Adipocyte (in vitro differentiated cells): ENCODE measurements at places on chromosomes 7 and 10.
A peak's percentile ranks its signal among the peaks of the same experiment; 100 is the strongest.

GRCh38 chr7:2680792-2681490 lies 7.1 kb upstream of the AMZ1 start:
- peak; percentile 88 for DNase-seq

GRCh38 chr10:125010362-125010761 lies 68.4 kb downstream of the ZRANB1 start:
- no peak for DNase-seq

- DNase-seq, result peak; percentile 55
These were observed 83.2 kb downstream of the AHCYL2 start for GRCh38 chr7:129308047-129308446.

GRCh38 chr7:138097064-138097741 lies 20.9 kb downstream of the AKR1D1 start:
- peak; percentile 7 for DNase-seq

DNA sequence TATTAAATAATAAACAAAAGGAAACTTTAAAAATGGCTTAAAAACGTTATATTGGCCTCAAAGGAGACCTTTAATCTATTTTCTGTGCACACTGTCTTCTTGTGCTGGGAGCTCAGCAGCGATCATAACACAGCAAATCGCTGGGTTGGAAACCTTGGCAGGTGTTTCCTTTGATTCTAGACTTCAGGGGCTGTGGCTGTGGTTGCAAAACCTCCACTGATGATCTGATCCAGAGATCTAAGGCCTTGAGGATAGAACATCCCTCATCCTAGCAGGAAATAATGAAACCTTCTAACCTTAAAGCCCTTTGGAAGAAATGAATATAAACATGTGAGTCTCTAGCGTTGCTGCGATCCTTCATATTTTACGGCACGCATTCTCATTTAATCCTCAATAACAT lies 29.8 kb downstream of the CDHR3 start:
- no peak for DNase-seq

GRCh38 chr7:149624419-149625339 lies 127.1 kb upstream of the ZNF746 start:
- DNase-seq, result peak; percentile 98

GRCh38 chr7:129167817-129168216 lies 20.6 kb upstream of the SMO start:
- DNase-seq, result no peak

DNA sequence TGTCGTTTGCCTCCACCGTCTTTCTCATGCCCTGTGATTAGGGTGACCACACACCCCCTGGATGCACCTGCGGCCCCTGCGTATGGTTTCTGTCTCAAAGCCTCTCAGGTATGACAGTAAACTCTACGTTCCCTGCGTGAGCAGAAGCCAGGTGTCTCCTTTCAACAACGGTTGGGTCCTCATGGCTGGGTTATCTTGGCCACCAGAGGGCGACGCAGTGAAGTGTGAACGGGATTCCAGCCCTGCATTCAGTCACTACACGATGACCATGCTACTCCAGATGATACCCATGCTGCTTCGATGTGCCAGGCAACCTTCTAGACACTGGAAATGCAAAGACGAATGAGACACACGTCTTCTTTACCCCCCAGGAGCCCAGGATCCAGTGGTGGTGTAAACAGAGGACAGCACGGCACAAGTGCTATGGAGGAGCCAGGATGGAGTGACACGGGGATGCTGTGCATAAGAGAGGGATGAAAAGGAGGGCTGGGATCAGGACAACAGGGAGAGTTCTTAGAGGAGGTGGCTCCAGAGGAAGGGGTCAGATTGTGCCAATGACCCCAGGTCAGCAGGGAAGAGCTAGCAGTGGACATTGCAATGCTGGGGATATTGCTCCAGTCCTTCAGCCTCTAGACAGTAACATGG lies 228.1 kb upstream of the PFKP start:
- peak; percentile 3 for DNase-seq

- DNase-seq, result no peak
These were observed 18.7 kb upstream of the ACHE start for GRCh38 chr7:100914208-100914878.

- no peak for DNase-seq
These were observed 78.0 kb downstream of the COL13A1 start for GRCh38 chr10:69879634-69880257.

DNA sequence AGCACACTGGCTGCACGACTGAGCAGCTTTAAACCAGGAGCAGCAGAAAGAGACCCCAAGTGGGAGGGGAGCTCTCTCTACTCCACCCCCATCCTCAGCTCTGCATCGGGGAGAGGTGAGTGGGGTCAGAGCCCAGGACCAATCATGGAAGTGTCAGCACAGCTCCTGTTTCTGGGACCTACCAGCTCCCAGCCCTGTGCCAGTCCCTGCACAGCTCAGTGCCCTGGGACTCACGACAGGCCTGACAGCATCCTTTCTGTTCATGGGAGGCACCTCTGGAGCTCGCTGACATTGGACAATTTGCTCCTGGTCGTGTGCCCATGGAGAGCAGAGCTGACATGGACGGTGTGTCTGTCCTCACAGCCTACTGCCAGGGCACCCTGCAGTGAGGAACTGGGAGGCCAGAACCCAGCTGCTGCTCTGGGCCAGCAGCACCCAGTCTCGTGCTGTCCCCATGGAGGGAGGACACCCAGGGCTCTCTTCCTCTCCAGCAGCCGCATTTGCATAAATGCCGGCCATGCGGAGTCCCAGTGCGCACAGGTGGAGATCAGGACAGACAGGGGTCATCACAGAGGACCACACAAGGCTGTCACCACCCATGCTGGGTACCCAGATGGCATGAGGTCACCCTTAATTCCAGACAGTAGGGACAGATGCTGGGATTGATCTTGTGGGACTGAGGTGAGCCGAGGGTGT lies 45.9 kb upstream of the MSMB start:
- DNase-seq, result no peak

DNA sequence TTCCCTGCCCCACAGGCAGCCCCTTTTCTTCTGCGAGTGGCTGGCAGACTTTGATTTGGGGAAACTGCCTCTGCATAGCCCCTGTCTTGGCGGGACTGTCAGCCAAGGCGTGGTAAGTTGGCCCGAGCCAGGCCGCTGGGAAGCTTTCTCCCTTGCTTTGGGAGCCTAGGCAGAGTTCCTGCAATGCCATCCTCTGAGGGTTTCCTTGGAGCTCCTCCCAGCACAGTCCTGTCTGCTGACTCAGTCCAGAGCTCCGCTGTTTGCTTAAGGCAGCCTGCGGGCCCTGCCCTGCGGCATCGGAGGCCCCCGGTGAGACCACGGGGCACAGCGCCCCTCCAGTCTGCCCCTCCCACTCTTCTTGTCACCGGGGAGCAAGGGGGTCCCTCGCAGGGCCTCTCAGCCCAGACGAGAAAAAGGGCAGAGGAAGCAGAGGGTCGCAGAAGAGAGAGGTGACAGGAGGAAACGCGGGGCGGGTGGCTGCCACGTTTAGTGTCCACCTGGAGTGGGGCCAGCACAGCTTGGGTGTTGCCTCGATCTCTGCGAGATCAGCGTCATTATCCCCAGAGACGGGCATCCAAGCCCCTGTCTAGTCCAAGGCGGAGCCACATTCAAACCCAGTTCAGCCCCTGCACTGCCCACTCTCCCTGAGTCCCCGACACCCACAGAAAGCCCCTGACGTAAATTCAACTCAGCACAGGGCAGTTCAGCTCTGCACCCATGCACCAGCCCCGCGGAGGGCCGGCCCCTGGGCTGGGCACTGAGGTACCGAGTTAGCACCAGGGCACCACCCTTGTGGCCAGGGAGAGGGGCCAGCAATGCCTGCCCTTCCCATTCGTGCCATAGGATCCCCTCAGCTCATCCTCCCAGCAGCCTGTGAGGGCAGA lies 59.0 kb upstream of the CHST15 start:
- DNase-seq, result peak; percentile 90

GRCh38 chr10:77380723-77381122 lies 256.9 kb downstream of the KCNMA1 start:
- no peak for DNase-seq

GRCh38 chr7:33339074-33339790 lies 209.9 kb downstream of the BBS9 start:
- no peak for DNase-seq

- no peak for DNase-seq
These were observed 324.1 kb upstream of the LRRN3 start for GRCh38 chr7:110766864-110767263.

DNA sequence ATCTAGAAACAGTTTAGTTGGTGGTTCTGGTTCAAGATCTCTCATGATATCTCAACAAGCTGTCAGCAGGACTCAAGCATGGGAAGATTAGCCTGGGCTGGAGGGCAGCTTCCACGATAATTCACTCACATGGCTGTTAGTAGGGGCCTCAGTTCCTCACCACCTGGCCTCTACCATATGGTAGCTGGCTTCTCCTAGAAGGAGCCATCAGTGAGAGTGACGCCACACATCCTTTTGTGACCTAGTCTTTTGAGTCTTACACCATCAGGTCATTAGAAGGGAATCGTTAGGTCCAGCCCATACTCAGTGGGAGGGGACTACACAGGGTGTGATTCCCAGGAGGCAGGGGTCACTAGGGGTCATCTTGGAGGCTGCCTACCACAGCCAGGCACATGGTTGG lies 239.3 kb upstream of the PLPP4 start:
- no peak for DNase-seq

DNA sequence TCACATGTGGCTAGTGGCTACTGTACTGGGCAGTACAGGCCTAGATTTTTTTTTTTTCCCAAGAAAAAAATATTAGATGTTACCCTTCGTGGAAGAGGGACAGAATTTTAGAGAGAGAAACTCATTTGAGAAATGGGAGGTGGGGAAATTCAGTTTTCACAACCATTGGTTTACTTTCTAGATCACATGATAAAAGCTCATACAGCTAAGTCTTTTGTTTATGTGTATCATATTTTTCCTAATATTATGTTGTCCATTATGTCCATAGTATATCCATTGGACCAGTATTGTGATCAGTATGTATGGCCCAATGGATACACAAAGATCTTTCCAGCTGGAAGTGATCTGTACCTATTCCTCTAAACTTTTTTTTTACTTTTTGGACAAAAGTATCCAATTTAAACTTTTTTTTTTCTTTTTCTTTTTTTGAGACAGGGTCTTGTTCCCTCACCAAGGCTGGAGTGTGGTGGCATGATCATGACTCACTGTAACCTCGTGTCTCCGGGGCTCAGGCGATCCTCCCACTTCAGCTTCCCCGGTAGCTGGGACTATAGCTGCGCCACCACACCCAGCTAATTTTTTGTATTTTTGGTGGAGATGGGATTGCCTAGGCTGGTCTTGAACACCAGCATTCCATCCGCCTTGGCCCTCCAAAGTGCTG lies 4.1 kb downstream of the CALU start:
- DNase-seq, result peak; percentile 19

- no peak for DNase-seq
These were observed 428.6 kb downstream of the DPP6 start for GRCh38 chr7:154480817-154481216.

DNA sequence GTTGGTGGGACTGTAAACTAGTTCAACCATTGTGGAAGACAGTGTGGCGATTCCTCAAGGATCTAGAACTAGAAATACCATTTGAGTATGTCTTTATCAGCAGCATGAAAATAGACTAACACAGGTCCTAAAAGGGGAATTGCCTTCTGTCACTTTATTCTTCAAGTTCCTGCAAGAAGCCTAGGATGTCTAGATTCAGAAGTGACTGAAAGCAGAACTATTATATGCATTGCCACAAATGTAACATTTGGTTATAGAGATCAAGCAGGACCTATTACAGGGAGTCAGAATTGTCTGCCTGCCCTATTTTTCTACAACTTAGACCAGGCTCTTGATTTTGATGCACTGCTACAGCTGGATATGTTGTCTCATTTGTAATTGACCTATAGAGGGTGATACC lies 364.7 kb downstream of the SORCS1 start:
- DNase-seq, result no peak

DNA sequence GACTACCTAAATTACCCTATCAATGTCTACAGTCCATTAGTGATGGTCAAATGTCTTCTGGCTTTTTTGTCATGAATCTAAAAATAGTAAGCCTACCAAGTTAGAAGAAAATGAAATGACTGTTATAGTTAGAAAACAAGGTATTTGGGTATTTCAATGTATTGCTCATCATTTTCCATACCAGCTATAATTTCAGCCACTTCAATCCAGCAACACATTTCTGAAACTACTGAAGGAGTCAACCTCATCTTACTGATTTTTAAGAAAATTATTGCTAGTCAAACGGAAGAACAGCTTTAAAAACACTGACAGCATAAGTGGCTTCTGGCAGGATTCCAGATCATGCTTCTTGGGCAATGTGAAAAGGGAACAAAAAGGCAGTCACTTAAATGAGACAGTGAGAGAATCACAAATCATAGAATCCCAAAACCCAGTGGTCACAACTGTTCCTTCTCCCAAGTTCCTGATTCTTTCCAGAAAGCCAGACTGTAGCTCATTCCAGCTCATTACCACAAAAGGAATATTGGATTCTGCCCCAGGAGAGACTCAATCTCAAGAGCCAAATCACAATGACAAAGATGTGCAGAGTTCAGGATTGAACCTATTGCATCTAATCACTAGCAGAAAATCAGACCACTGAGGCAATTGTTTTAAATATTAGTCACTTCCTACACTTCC lies 61.2 kb upstream of the LRRN3 start:
- DNase-seq, result peak; percentile 38

DNA sequence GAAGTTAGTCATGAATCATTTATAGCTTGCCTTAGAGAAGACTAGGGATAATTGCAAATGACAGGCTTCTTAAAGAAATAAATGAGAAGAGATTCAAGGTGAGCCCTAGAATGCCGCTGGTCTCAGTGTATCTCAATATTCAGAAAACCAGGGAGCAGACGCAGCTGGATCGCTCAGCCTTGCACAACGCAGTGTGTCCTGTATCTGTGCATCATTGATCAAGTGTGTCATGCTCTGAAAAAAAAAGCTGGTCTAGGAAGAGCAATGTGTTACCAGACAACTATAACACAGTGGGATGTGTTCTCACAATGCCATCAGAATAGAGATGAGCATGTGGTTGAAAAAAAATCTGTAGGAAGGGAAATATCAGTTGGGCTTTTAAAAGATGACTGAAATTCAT lies 230.1 kb downstream of the CALN1 start:
- no peak for DNase-seq

- peak; percentile 25 for DNase-seq
These were observed 142.3 kb downstream of the MAPK8 start for GRCh38 chr10:48448796-48449195.

DNA sequence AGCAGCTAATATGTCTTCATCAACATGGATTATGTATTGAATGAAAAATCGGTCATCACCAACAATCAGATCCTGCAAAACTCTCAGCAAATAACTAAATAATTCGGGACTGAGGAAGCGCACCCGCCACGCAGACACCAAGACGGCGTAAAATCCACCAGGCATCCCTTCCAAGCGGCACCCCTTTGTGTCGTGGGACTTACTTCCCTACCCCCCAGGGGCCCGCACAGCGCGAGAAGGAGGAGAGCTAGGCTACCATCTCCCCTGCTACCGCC lies 721 bp downstream of the ARL3 start:
- no peak for DNase-seq
